Anterior cingulate cortex (tissue), 58 donors: ENCODE measurements at places on chromosomes 12 and 14.

GRCh38 chr14:103185051-103186029 is 62.1 kb downstream of the TNFAIP2 start:
- no peak for DNase-seq

GRCh38 chr14:104281768-104282301 is 143.4 kb downstream of the KIF26A start:
- no peak for DNase-seq

GRCh38 chr12:104551313-104551931 is 94.7 kb downstream of the CHST11 start:
- no peak for DNase-seq

GRCh38 chr12:104575442-104576186 is 118.9 kb downstream of the CHST11 start:
- no peak for DNase-seq

DNA sequence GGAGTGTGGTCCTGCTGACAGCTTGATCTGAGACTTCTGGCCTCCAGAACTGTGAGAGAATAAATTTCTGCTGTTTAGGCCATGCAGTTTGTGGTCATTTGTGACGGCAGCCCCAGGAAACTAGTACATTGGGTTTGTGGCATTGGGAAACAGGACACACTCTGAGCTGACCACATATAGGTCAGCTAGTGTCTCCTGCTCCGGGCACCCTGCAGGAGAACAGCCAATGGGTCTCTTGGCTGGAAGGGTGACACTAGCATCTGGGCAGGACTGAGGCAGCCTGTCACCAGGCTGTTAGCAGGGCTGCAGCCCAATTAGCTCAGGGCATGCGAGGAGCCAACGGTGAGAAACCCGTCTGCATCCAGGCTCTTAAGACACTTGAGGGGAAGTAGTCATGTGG is 83.2 kb downstream of the PITPNM2 start:
- DNase-seq, result no peak

DNA sequence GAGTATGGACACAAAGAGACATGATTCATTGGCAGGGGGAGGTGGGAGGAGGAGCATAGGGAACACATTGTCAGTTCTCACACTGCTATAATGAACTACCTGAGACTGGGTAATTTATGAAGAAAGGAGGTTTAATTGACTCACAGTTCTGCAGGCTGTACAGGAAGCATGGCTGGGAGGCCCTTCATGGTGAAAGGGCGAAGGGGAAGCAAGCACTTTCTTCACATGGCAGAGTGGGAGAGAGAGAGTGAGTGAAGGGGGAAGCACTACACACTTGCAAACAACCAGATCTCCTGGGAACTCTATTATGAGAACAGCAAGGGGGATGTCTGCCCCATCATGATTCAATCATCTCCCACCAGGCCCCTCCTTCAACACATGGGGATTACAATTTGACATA is 391.8 kb downstream of the BMP4 start:
- DNase-seq, result no peak

GRCh38 chr12:108446766-108447165 is 68.3 kb upstream of the FICD start:
- no peak for DNase-seq

GRCh38 chr14:32370714-32371113 is 41.6 kb downstream of the AKAP6 start:
- no peak for DNase-seq

DNA sequence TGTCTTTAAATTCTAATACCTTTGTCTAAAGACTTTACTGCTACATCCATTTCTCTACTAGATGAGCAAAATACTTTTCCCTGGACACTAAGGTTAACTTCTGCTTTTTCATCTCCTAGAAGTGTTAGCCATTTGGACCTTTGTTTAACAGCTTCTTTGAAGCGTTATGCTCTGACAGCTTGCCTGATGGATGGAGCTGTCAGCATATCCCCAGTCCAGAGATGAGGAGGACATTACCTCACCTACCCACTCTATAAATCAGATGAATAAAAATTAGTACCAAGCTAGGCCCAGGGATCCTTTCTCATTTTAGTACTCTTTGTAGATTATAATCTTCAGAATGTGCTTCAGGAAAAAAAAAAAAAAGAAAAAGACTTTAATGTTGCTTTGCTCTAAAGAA is 222.7 kb downstream of the PELI2 start:
- DNase-seq, result no peak

GRCh38 chr12:106576848-106577247 is 6.0 kb upstream of the RFX4 start:
- DNase-seq, result no peak

- peak; percentile 21 for DNase-seq
Measured at GRCh38 chr12:49198431-49199155, 9.7 kb upstream of the TUBA1A start.

- DNase-seq, result no peak
Measured at GRCh38 chr12:12025799-12026386, 44.8 kb upstream of the BCL2L14 start.

DNA sequence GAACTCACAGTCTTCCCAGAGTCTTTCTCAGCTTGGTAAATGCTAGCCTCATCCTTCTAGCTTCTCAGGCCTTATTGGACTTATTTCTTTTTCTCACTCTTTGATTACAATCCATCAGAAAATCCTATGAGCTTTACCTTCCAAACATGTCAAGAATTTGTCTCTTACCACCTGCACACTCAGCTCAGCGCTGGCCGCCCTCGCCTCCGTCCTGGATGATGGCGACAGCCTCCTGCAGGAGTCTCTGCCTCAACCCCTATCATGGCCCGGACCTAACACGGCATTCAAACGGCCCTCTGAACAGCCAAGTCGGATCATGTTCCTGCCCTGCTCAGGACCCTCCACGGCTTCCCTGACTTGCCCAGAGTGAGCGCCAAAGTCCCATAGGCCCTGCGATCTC is 333.1 kb upstream of the FKBP4 start:
- no peak for DNase-seq

DNA sequence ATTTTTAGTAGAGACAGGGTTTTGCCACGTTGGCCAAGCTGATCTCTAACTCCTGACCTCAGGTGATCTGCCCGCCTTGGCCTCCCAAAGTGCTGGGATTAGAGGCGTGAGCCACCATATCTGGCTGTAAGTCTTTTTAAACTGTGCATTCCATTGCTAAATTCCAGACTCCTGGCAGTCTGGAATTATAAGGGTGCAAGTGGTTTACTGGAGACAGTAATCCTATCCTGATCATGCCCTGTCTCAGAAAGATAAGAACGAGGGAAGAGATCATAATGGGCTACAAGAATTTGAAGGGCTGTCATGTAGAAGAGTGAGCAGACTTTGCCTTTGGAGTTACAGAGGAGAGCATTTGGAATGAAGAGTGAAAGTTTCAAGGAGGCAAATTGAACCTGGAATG is 6.8 kb upstream of the SLC4A8 start:
- no peak for DNase-seq

DNA sequence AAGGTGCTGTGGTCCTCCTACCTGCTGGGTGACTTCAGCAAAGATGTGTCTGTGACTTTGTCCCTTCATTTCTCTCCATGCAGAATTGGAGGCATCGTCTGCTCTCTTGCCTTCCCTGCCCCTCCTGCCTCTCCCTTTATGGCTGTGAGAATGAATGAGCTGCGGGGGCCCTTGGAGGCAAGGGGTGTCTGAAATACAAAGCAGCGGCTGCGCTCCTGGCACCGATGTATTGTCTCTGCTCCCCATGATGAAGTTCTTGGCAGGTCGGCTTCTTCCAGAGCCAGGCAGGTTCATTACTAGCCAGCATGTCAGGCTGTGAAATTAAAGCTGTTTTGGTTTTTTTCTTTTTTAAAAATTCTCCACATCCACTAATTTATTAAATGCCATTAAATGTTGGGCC is 194.5 kb downstream of the TSPAN9 start:
- DNase-seq, result no peak

DNA sequence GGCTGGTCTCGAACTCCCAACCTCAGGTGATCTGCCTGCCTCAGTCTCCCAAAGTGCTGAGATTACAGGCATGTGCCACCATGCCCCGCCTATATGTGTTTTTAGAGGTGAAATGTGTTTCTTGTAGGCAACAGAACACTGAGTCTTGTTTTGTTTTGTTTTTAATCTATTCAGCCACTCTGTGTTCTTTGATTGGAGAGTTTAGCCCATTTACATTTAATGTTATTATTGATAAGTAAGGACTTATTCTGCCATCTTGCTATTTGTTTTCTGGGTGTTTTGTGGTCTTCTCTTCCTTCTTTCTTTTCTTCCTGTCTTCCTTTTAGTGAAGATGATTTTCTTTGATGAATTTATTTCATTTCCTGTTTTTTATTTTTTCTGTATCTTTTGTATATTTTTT is 29.6 kb downstream of the IFNG start:
- no peak for DNase-seq

DNA sequence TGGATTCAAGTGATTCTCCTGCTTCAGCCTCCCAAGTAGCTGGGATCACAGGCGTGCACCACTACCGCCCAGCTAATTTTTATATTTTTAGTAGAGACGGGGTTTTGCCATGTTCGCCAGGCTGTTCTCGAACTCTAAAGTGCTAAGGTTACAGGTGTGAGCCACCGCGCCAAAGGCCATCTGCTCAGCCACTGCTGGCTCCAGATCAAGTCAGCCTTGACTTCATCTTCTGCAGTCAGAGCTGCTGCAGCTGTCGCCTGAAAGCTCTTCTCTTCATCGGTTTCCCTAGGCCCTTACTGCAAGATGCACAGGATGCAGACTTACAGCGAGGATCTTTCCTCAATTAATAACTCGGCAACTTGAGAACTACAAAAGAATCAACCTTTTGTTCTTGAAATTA is 66.8 kb downstream of the CLIP1 start:
- DNase-seq, result no peak

DNA sequence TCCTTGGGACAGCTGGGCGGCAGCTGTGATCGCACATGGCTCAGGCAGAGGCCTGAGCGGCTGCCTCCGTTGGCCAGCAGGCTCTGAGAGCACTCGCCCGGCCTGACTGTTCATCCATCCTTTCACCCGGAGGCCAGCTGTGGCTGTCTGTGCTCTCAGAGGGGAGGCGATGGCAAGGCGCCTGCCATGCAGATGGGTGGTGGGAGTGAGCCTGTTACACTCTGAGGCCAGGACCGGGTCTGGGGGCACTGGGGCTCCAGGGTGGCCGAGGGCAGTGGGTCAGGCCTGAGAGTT is 292.3 kb downstream of the TMEM121 start:
- no peak for DNase-seq

GRCh38 chr12:12520273-12520672 is 42.4 kb downstream of the DUSP16 start:
- DNase-seq, result no peak

- DNase-seq, result no peak
Measured at GRCh38 chr12:131130311-131130911, 176.7 kb downstream of the ADGRD1 start.

DNA sequence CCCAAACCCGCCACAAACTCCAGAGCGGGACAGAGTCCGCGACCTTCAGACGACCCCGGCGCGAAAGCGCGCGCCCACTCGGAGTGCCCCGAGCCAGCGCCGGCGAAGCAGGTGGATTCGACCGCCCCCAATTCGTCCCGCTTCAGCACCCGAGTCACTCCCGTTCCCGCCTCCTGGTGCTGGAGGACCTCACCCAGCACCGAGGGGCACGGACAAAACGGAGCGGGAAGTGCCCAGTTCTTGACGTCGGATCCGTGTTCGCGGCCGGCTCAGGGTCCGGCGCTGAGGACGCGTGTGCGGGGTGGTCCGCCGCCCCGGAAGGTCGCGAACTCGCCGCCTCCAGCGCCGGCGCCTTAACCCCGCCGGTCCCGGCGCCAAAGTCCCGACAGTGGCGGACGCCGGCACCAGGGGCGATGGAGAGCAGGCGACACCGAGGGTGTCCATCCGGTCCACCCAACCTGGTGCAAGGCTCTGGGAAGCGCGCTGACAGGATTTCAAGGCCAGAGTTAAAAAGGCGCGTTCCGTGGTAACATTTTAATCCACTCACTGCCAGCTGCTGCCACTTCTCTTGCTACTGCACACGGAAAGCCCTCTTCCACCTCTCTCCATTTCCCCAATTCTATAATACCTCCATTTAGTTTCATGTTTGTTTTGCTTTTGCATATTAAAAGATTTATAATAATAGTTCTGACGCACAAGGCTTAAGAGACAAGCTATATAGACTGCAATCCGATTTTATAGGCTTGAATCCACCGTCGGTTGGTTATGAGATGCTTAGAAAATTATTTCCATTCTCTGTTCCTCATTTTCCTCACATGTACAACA is 240.0 kb upstream of the CPNE8 start:
- no peak for DNase-seq

- DNase-seq, result no peak
Measured at GRCh38 chr14:60512973-60513571, 4.1 kb downstream of the SIX6 start.

- no peak for DNase-seq
Measured at GRCh38 chr12:93115646-93116045, 186.6 kb upstream of the EEA1 start.

DNA sequence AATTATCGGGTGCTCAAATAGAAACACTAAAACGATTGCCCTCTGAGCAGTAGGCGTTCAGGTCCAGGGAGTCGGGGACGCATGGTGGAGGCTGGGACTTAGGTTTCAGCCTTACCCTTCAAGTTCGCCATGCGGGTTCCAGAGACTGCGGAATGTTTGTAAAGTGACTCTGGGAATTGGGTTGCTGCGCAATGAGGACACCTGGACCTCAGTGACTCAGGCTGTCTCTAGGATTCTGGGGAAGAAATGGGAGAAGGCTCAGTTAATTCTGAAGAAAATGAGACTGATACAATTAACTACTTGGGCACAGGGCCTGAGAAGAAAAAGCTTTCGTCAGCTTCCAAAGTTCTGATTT is 1.1 kb downstream of the LGALS3 start:
- DNase-seq, result no peak

DNA sequence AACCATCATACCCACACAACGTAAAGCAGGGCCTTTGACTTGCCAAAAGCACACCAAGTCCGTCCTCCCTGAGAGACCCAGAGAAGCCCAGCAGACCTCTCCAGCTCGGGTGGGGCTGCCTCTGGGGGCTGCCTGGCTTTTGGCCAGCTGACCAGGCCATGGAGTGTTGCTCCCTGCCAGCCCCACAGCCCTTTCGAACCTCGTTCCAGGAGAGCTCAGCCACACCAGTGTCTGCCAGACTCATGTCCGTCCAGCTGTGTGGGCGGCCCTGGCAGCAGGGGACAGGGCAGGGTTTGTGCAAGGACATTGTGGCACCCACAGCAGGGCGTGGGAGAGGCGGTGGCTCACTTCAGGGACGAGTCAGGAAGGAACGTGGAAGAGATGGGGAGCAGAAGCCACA is 22.6 kb upstream of the IRF2BPL start:
- DNase-seq, result no peak
